Fibroblast of lung (primary cell): ENCODE measurements at places on chromosomes 5 and 9.

DNA sequence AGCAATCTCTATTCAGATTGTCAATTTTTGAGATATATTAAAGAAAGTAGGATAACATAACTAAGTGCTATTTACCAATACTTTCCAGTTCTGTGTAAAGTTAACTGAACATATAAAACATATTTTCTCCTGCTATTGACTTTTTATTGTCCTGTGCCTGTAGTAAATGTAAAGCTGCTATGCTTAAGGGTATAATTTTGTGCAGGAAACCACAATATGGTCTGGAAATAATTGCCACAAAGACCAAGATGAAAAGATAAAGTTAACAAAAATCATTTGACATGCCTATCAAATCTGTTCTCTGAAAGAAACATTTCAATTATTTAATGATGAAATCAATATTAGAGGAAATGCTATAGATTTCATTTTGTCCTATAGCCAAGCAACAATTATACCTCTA, 121.3 kb downstream of the FGF10 start:
- no peaks in the 10 kb centered on the region for H3K27me3 ChIP-seq
- no peaks in the 10 kb centered on the region for H3K4me1 ChIP-seq
- H3K36me3 ChIP-seq: no peaks in the 10 kb centered on the region
- no peak for DNase-seq
- H3K27ac ChIP-seq: no peak overlapping the region

DNA sequence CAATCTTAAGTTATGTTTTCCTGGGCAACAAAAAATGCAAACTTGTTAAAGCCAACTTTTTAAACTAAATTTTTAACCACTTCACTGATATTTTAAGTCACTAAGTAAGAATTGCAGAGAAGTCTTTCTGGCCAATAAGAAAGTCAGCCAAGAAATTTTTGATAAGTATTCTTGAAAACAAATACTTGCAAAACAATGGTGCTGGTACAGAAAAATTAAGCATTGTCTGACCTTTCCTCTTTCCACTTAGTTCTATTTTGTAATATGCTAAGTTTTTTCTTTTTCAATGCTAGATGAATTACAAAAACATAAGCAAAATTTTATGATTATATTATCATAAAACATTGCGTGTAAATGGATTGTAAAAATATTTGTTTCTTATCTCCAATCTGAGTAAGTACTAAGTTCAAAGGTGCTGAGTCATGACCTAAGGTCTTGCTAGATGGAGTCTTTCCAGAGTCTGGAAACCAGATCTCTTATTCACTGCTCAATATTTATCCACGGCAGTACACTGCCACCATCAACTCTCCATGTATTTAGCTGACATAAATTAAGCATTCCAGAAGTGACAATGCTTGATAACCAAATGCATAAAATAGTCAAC, 139.7 kb downstream of the MEF2C start:
- peak; percentile 41 for DNase-seq
- H3K27me3 ChIP-seq: no peaks in the 10 kb centered on the region
- no peaks in the 10 kb centered on the region for H3K36me3 ChIP-seq
- no peak overlapping the region for H3K4me3 ChIP-seq
- H3K27ac ChIP-seq: no peak overlapping the region

DNA sequence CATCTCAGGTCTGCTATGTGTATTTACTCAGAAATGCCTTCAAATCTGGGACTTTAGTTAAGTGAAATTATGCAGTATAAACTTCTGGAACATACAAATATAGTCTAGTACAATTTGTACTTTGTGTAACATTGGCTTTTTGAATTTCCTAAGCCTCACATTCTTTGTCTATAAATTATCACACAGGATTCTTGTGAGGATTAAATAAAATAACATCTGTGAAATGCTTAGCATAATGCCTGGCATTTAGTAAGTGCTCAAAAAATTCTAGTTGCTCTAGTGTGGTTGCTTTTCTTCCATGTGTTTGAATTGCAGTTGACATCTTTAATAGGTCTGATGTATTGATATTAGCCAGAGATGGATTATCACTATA, 2.6 kb downstream of the HMMR start:
- H3K27me3 ChIP-seq: no peaks in the 10 kb centered on the region
- H3K27ac ChIP-seq: no peak overlapping the region
- H3K36me3 ChIP-seq: no peaks in the 10 kb centered on the region
- no peak for DNase-seq
- H3K4me3 ChIP-seq: no peak overlapping the region

DNA sequence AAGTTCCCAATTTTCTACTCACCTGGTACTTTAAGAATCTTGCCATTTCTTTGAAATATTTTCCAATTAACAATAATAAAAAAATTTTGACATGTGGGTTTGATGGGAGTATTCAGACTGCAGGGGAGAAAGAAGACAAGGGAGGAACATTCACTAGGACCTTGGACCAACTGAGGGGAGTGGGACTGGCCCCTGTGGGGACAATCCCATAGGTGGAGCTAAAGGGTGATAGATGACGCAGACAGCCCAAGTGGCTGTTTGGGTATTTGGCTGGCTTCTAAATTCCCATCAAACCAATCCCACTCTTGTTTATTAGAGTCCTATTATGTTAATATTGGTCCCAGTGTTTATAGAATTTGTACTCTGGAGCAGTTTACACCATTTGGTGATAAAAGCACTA, 65.3 kb downstream of the KCNN2 start:
- no peaks in the 10 kb centered on the region for H3K4me1 ChIP-seq
- no peak for DNase-seq

DNA sequence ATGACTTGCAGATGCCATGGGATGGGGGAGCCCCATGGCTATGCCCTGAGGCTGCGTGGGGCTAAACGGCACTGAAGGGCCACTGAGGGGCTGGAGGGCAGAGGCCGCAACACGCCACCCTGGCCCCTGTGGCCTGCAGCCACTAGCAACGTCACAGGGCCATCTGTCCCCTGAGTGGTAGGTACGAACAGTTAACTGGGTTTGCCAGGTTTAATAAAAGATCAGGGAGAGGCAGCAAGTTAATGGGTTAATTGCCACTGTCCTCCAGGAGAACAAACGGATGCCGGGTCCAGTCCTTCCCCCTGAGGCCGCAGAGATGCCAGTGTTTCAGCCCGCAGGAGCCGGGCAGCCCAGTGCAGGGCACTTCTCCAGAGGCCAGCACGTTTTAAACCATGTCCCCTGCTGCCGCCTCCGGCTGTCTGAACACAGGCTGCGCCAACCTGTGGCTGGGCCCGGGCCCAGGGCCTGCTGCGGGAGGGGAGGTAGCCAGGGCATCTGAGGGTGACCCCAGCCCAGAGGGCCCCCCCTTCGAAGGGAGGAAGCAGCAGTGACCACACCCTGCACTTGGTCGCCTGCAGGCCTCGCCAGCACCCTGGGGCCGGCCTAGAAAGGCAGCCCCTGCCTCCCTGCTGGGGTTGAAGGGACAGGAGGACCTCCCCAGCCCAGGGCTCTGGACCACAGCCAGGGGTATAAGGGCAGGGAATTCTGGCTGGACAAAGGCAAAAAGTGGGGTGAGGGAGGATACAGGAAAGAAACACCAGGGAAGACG, 227.3 kb downstream of the FANCC start:
- H3K27ac ChIP-seq: peak overlapping the region; percentile 36
- no peaks in the 10 kb centered on the region for H3K27me3 ChIP-seq
- DNase-seq: no peak

DNA sequence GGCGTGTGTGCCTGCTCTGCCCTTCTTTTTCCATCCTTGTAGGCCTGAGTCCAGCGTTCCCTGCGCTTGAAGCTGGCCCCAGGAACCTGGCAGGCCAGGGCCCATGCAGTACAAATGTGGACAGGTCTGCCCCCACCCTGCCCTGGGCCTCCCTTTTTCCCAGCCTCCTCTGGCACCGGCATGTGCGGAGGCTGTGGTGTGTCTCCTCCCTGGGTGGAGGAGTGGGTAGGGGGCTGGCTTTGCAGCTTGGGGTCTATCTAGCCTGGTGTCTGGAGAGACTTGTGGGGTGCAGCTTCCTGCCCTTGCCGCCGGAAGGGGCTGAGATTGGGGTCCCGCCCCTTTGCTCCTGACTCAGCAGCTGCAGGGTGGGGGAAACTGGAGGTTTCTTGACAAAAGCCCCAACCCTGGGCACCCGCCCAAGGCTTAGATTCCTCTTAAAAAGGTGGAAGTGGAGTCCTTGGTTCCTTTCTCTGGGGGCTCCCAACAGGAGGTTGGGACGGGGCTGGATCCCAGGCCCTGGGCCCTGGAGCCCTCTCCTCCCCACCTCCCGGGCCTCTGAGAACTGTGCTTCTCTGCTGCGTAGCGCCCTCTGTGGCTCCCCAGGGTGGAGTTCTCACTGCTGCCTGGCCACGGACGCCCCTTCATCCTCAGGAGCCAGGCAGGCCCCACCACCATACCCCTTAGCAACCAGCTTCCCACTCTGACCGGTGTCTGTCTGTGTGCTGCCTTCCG, 18.0 kb downstream of the RXRA start:
- no peaks in the 10 kb centered on the region for H3K27me3 ChIP-seq
- H3K27ac ChIP-seq: no peak overlapping the region
- no peak overlapping the region for H3K4me3 ChIP-seq

DNA sequence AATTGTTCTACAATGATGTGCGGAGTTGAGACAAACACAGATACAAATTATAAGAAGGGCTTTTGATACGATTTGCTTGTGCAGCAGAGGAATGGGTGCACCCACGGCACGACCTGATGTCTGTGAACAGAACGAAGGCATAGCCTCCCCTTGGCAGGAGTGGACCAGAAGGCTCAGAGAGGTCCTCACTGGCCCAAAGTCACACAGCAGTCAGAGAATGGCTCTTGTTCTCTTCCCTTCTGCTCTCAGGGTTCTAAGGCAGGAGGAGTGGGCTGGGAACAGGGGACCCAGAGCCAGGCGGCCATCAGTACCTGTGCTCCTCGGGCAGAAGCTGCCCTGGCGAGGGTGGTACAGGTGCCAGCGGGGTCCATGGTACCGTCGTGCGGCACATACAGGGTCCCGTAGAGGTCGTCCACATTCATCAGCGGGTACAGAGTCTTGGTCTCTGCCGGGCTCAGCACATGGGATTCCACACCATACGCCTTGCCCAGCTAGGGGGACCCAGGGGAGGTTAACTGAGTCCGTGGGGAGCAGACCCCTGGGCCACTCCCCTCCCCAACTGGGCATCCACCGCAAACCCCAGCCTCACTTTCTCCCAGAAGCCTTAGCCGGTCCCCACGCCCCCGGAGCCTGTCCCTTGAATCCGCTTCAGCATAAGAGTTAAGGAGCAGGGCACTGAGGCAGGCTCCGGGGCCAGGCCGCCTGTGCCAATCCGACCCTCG, 7.0 kb downstream of the SARDH start:
- no peaks in the 10 kb centered on the region for H3K4me1 ChIP-seq
- no peaks in the 10 kb centered on the region for H3K36me3 ChIP-seq
- no peaks in the 10 kb centered on the region for H3K27me3 ChIP-seq
- H3K4me3 ChIP-seq: no peak overlapping the region

- DNase-seq: no peak
- H3K4me3 ChIP-seq: no peak overlapping the region
- H3K4me1 ChIP-seq: peaks cover 49% of the 10 kb centered on the region
- no peaks in the 10 kb centered on the region for H3K27me3 ChIP-seq
Measured at GRCh38 chr5:78589923-78590322, 58.6 kb downstream of the LHFPL2 start.

GRCh38 chr5:179306191-179307012, 38.9 kb downstream of the ADAMTS2 start:
- no peaks in the 10 kb centered on the region for H3K36me3 ChIP-seq
- DNase-seq: peak; percentile 58
- H3K4me3 ChIP-seq: no peak overlapping the region
- peak overlapping the region; percentile 67 for H3K27ac ChIP-seq

DNA sequence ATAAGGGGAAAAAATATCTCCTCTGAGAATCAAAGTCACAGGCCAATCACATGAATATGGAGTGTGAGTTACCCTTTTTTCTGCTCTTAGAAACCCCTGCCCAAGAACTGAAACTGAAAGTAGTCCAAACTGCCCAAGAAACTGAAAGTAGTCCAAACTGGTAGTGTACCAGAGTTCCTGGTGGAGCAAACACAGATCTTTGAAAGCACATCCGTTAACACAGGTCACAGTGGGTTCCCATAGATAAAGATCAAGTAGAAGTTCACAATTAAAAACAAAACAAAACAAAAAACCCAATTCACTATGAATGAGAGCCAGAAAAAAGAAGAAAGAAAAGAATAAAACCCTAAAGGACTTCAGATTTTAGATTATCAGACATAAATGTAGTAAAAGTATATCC, 332.4 kb upstream of the EFNA5 start:
- DNase-seq: peak; percentile 80
- H3K4me3 ChIP-seq: peak overlapping the region; percentile 38
- H3K27ac ChIP-seq: no peak overlapping the region
- no peaks in the 10 kb centered on the region for H3K36me3 ChIP-seq
- no peaks in the 10 kb centered on the region for H3K4me1 ChIP-seq
- no peaks in the 10 kb centered on the region for H3K27me3 ChIP-seq

- peak; percentile 86 for DNase-seq
- peak within 1 kb of the TSS; percentile 92 for H3K27ac ChIP-seq
- peaks cover 2% of the 10 kb centered on the region for H3K4me1 ChIP-seq
- H3K27me3 ChIP-seq: no peaks in the 10 kb centered on the region
Measured at GRCh38 chr9:127450830-127451607, at the start of the genes LRSAM1 and RPL12. TSS of gene LRSAM1 (plus strand) at chr9:127451510. CDS start at chr9:127454528, 3,018 bp downstream. TSS of gene RPL12 (minus strand) at chr9:127451406. CDS start at chr9:127451317, 89 bp downstream.

- DNase-seq: peak; percentile 94
- H3K27me3 ChIP-seq: no peaks in the 10 kb centered on the region
- H3K4me1 ChIP-seq: peaks cover 5% of the 10 kb centered on the region
- no peak overlapping the region for H3K4me3 ChIP-seq
- peak overlapping the region; percentile 79 for H3K27ac ChIP-seq
- no peaks in the 10 kb centered on the region for H3K36me3 ChIP-seq
Measured at GRCh38 chr5:54087436-54087835, 222.9 kb downstream of the ARL15 start.

- H3K36me3 ChIP-seq: no peaks in the 10 kb centered on the region
- H3K4me3 ChIP-seq: no peak overlapping the region
- DNase-seq: no peak
- H3K4me1 ChIP-seq: no peaks in the 10 kb centered on the region
- no peaks in the 10 kb centered on the region for H3K27me3 ChIP-seq
Measured at GRCh38 chr5:16382047-16382446, 83.6 kb downstream of the ZNF622 start.
